ENCODE measurements at places on chromosomes 12 and 14.

- peak; percentile 42 for DNase-seq
These were observed 87.5 kb downstream of the DUSP16 start for GRCh38 chr12:12474931-12475795.

DNA sequence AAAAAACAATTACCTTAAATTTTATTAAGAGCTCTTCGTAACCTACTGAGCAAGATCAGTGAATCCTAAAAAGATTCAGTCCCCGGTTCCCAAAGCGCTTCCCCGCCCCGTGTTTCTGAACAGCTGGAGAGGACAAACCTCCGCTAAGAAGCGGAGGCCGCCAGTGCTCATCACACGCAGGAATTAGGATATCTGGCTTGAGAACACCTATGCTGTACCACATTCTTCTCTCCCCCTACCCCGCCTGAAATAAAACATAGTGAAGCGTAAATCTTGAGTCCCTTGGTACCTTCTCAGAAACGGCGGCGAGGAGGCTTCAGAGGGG, 774 bp upstream of the WDR20 start:
- DNase-seq = no peak

GRCh38 chr14:89856871-89857345, 97.6 kb downstream of the EFCAB11 start:
- no peak for DNase-seq

- no peak for DNase-seq
These were observed 226.2 kb downstream of the NUBPL start for GRCh38 chr14:31787377-31787776.

- DNase-seq = no peak
These were observed 140.3 kb upstream of the NUDT4 start for GRCh38 chr12:93237235-93237915.

DNA sequence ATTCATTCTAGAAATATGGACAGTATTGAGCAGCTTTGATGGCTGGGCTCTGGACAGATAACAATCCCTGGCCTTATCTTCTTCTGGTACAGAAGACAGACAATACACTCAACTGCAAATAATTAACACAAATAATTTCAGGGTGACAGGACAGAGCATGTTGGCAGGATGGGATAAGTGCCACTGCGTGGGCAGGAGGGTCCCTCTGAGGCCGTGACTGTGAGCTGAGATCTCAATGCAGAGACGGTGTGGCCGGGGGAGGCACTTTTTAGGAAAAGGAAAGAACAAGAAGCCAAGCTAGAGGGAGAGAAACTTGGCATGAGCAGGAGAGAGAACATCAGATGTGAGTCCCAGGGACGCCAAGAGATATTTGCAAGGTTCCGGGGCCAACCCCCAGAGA, 8.1 kb downstream of the SYNE3 start:
- no peak for DNase-seq

DNA sequence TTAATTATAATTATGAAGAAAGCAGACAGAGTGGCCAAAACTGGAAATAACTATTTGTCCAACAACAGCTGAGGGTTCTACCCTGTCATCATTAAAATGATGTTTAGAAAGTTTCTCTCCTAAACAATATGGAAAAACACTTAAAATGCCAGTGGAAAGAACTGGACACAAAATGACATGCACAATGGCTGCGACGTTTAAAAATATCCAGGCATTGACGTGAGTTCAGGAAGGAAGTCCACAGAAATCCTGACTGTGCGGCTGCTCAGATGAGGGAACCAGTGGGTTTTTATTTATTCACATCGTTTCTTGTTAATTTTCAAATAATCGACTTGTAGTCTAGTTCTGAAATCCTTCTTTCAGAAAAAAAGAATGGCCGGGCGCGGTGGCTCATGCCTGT, 58.3 kb downstream of the CCNK start:
- DNase-seq = no peak

DNA sequence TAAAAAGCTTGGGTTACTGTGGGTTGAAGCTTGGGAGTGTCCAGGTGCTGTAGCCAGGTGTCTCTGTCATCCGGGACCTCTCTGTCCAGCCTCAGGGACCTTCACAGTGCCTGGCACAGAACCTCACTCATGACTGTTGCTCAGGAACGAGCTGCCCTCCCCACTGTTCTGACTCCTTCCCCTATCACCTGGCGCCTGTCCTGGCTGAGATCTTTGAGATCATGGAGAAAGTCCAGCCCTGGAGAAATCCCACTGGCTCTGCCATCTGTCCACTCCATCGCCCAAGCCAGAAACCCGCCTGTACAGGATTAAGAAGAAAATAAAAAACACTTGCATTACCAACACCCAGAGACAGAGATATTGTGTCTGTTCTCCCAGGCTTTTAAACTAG, 53.5 kb downstream of the DGLUCY start:
- DNase-seq = no peak

DNA sequence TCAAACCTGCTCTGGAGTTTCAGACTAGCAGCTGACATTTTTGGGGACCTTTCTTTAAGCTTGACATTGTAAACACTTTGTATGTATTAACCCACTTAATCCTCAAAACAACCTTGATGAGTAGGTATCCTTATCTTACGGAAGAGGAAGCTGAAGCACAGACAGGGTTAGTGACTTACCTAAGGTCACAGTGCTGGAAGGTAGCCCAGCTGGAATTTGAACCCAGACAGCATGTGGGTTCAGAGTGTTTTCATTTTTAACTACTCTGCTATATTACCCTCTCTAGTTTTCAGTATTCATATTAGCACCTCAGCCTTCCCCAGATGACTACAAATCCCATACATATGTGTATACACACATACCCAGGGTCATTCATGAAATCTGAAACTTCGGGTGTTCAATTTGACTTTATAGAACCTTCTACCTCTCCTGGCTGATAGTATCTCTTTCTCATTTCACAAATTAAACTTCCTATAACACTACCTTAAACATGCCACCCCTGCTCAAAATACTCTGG, 13.9 kb downstream of the LPCAT3 start:
- DNase-seq = no peak

DNA sequence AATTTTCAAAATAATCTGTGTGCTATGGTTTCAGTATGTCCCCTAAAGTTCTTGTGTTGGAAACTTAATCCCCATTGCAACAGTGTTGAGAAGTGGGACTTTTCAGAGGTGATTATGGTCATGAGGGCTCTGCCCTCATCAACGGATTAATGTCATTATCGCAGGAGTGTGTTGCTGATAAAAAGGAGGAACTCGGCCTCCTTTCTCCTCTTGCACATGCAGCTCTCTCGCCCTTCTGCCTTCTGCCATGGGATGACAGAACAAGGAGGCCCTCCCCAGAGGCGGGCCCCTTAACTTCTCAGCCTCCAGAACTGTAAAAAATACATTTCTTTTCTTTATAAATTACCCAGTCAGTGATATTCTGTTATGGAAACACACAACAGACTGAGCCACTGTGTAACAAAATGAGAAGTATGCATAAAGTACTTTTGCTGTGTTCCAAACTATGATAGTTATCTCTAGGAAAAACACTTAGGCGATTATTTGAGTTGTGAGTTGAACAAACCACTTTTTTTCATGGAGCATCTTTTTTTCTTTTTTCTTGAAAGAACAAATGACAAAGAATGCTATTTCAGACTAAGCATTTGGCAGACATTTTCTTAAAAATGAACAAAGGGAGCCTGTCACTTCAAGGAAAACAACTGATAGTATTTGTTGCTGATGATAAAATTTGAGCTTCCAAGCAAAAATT, 134.8 kb upstream of the FUT8 start:
- DNase-seq = no peak

GRCh38 chr12:44465139-44465538, 411.0 kb downstream of the NELL2 start:
- no peak for DNase-seq

GRCh38 chr12:95709152-95709551, 81.4 kb downstream of the NTN4 start:
- no peak for DNase-seq

GRCh38 chr12:70823182-70823976, 97.2 kb downstream of the PTPRR start:
- no peak for DNase-seq

GRCh38 chr14:69982886-69983285, 103.7 kb downstream of the SMOC1 start:
- no peak for DNase-seq

DNA sequence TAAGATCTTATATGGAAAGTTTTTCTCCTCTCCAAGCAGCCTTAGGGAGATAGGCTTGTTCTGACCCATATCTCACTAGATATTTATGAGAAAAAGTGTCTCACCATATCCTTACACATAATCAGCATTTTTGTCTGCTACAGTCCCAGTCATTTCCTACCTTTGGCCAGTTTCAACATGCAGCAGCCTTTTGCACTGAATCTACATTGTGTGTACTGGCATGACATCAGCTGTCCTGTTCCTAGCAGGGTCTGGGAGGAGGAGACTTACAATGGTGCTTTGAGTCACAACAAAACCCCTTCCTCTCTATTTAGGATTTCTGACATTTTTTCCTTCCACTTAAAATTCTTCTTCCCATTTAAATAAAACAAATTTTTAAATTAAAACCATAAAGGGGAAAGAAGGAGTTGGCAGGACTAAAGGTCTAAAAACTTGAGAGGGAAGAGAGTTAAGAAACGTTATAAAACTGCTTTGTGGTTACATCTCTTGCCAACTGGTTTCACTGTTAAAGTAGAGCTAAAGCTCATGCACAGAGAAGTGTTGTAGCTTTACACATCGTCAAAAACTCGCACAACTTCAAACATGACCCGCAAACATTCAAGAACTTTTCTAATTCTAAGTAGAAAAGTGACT, 53.3 kb upstream of the CERS5 start:
- DNase-seq = no peak

GRCh38 chr14:98280436-98280835, 991.6 kb downstream of the BCL11B start:
- no peak for DNase-seq

- no peak for DNase-seq
These were observed 50.9 kb upstream of the BCL7A start for GRCh38 chr12:121970581-121971300.

DNA sequence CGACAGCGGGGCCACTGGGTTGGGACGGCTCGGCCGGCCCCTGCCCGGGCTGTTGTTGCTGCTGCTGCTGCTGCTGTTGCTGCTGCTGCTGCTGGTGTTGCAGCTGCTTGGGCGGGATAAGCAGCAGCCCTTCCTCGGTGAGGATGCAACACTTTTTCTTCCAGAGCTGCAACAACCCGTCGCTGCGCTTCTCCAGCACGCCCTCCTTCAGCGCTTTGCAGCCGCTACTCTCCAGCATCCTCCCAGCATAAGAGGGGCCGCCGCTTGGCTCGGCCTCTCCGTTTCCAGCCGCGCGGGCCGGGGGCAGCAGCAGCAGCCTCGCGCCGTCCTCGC, 529 bp downstream of the PHLDA1 start:
- no peak for DNase-seq

- DNase-seq = no peak
These were observed 16.9 kb upstream of the AICDA start for GRCh38 chr12:8629486-8630033.

Data from activated T-cell treated with anti-CD3 and anti-CD28 coated beads, Interleukin-2, amount 50 U/mL, for 1 hour (primary cell).